ENCODE measurements at places on chromosomes 5 and 9.

DNA sequence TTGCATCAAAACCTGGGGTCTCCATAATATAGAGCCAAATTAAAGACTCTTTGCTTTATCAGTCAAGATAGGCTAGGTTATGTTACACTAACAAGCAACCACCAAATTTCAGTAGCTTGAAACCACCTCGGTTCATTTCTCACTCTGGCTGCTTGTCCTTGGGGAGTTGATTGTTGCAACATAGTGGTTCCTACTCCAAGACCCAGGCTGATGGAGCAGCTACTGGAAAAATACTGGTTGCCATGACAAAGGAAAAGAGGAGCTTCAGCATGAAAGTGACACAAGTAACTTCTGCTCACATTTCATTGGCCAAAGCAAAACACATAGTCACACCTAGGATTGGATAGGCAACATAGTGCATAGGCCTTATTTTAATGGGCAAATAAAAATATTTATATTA lies 18.5 kb upstream of the RCL1 start:
- DNase-seq: no peak

DNA sequence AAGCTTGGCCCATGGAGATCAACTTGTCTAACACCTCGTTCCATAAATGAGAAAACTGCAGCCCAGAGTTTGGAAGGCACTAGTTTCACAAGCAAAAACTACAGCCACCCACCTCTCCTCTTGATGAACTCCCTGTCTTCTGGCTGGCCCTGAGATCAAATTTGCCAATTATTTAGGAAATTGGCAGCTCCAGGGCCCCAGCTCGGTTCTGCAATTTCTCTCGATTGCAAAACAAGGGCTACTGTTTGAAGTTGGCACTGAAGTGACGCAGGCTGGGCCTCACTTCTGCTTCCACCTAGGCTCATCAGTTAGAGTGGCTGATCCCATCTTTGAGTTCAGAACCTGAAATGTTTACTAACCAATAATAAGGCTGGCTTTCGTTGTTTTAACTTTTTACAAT lies 3.7 kb upstream of the GPX3 start:
- DNase-seq: no peak

DNA sequence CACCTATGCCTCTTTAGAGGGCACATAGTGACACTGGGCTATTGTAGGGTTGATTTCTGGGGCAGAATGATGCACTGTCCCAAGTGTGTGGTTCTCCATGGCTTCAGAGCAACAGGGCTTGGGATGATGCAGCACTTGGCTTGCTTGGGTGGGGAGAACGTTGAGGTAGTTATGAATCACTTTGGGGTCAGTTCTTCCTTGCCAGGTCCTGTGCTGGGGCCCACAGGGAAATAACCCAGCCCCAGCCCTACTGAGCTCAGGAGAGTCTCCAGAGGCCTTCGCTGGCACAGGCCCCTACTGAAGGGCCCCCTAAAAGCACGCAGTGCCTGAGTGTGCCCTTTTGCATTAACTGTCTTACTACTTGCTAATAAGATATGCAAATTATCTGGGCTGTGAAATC lies 24.2 kb downstream of the JADE2 start:
- no peak for DNase-seq

GRCh38 chr5:6837519-6838110 lies 124.4 kb downstream of the TENT4A start:
- DNase-seq: no peak

DNA sequence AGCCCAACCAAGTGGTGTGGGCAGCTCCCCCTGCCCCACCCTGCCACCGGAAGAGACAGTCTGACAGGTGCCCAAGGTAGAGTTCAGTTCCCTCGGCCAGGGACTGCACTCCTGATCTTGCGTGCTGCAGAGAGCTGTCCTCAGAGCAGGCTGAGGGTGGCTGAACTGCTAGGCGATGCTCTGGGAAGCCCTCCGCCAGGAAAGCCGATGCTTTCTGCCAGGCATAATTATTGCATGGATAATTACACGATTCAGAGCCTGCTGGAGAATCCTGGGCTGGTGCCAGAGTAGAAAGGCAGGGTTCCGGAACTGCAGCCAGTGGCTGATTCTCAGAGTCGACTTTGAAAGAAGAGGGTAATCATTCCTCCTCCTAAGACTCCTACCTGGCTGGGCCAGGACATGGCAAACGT lies 19.3 kb downstream of the KCNIP1 start:
- no peak for DNase-seq

- DNase-seq: no peak
Observed at GRCh38 chr5:126081209-126081608, 342.0 kb upstream of the GRAMD2B start.

GRCh38 chr5:171702135-171702770 lies 83.4 kb upstream of the SMIM23 start:
- no peak for DNase-seq

DNA sequence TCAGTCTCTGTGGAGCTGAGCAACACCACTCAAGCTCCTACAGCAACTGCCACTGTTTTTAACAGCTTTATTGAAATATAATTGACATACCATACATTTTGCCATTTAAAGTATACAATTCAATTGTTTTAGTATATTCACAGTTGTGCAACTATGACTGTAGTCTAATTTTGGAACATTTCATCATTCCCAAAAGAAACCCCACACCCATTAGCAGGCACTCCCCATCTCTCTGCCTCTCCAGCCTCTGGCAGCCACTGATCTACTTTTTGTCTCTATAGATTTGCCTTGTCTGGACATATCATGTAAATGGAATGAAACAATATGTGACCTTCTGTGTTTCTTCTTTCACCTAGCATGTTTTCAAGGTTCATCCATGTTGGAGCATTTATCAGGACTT lies 43.5 kb downstream of the RUSC2 start:
- no peak for DNase-seq

DNA sequence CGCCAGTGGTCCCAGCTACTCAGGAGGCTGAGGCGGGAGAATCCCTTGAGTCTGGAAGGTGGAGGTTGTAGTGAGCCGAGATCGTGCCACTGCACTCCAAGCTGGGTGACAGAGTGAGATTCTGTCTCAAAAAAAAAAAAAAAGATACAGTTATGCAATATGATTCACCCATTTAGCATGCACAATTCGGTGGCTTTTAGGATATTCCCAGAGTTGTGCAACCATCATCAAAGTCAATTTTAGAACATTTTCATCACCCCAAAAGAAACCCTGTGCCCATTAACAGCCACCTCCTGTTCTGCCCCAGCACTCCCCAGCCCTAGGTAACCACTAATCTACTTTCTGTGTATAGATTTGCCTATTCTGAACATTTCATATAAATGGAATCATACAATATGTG lies 4.3 kb upstream of the DHFR start:
- no peak for DNase-seq

DNA sequence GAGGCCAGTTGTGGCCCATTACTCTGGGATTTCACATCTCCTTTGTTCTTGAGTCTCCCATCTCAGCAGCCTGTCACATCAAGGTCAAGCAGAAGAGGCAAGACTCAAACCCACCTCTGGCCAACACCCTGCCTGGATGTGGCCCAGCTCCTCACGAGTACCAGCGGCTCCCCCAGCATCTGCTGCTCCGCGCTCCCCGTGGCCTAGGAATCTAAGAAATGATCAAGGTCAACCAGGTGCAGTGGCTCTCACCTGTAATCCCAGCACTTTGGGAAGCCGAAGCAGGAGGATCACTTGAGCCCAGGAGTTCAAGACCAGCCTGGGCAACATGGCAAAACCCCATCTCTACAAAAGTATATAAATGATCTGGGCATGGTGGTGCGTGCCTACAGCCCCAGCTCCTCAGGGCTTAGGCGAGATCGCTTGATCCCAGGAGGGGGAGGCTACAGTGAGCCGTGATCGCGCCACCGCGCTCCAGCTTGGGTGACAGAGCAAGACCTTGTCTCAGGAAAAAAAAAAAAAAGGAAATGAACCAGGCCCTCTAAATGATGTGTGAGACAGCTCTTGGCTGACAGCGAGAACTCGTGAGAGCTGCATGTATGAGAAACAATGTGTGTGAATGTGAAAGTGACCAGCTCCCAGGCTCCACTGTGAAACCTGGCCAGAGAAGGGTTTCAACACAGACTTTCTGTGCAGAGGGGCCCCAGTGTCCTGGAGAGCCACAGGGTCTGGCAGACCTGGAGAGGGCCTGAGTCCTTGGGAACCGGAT lies 61.6 kb upstream of the ANGPTL2 start:
- no peak for DNase-seq

DNA sequence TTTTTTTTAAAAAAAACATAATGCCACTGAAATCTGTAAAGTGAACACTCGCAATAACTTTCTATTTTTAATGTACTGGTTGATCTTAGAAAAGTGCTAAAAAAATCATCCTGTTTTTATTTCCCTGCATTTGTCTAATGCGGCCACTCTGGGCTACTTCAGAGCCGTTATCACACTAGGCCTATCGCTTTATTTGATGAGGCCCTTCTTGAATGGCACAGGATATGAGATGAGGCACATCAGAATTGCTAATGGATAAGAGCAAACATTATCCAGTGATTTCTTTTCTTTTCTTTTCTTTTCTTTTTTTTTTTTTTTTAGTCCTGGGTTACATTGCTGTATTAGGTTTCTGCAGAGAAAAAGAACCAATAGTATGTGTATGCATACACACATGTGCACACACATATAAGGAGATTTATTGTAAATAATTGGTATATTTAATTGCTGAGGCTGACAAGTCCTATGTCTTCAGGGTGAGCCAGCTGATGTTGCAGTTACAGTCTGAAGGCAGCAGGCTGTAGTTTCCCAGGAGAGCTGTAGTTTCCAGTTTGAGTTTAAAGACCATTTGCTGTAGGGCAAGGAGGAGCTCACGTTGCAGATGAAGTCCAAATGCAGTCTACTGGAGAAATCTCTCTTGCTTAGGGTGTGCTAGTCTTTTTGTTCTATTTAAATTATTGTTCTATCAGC lies 391.7 kb downstream of the MED10 start:
- DNase-seq: no peak

DNA sequence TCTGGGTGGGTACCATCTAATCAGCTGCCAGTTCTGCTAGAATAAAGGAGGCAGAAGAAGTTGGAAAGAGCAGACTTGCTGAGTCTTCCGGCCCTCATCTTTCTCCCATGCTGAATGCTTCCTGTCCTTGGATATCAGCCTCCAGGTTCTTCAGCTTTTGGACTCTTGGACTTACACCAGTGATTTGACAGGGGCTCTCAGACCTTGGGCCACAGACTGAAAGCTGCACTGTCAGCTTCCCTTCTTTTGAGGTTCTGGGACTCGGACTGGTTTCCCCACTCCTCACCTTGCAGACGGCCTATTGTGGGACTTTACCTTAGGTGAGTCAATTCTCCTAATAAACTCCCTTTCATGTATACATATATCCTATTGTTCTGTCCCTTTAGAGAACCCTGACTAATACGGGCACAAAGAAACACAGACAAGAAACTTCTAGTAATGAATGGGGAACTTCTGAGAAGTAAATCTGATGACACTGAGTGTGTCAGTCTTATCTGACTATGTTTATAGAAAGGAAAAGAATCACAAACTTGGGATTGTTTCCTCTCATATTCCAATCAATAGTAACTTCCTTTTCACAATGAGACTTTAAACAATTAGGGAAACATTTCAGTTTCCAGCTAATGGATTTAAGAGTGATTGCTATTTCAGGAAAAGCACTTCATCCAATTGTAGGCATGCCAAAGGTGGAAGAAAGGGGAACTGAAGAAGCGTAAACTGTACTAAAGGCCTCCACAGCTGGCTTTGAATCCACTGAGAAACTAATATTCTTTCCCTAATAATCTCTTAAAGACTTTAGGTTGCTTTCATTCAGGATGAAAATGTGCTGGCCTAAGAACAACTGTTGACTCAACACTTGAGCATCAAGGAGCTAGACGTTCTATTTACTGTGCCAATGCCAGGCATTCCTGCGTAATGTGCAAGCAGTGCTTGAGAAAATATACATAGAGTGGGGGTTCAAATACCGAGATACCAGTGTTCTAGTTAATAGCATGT lies 127.9 kb upstream of the PTGER4 start:
- no peak for DNase-seq

DNA sequence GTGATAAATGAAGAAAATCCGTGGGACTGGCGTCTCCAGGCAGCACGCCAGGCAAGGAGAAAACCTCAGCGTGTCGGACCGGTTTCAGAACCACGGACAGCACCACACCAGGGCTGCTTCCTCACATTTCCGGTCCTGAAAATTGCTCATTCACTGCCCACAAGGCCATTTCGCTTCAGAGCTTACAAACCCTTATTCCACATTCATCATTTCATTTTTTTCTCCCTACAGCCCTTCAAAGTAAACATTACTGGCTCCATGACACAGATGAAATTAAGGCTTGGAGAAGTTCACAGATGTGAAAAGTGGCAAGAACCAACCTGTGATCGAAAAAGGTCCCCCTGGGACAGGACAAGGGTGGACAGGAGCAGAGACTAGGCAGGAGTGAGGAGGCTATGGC lies 1.5 kb upstream of the GPRIN1 start:
- DNase-seq: no peak

GRCh38 chr9:101791938-101792337 lies 53.5 kb upstream of the GRIN3A start:
- DNase-seq: no peak

GRCh38 chr9:132507670-132508469 lies 74.5 kb upstream of the BARHL1 start:
- peak; percentile 48 for DNase-seq

GRCh38 chr9:68933434-68934328 lies 80.2 kb downstream of the PRKACG start:
- DNase-seq: no peak

- DNase-seq: no peak
Observed at GRCh38 chr5:138544181-138545134, 1.4 kb upstream of the ETF1 start.

DNA sequence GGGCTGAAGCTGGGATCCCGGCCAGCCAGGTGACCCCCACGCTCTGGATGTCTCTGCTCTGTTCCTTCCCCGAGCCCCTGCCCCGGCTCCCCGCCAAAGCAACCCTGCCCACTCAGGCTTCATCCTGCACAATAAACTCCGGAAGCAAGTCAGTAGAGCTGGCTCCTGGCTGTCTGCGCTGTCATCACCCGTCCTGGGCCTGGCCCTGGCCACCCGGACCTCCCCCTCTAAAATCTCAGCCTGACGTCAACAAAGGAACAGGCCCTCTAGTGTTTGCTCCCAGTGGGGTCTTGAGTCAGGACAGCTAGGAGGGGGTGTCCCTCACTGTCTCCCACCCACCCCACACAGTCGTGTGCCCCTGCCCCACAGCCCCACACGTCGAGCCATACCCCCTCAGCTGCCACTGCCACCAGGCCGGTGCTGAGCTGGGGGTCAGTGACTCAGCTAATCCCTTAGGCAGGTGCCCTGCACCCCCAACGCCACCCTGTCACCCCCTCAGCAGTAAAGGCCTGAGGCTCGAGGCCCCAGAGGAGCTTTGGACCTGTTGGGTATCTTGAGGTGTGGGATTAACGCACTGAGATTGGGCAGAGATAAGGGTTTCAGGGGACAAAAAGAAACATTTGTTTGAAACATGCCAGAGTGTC lies 1.1 kb upstream of the LCNL1 start:
- DNase-seq: no peak
